ENCODE measurements at places on chromosomes 5 and 9. TPM values are rescaled to one million over a fixed set of nuclear protein-coding genes. Genes with fewer than 3 reads are reported as not detected.

DNA sequence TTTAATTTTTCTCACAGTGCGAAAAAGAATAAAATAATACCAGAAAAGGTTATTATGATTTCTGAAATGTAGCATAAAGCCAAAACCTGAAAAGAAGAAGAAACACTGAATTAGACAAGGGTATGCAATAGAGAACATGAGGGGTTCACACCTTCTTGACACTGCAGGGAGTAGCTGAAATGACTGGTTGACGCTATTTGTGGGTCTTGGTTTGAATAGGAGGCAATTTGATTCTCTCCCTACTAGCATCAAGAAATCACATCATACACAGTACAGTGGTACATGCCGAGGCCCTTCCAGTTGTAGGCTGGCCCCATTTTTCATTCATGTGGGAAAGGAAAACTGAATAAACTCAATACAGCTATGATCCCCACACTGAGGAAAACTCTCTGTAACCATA is 68.6 kb downstream of the NR3C1 start:
- no peak for DNase-seq

APBB3 gene
- 70.7 TPM for total RNA-seq

CRAT gene
- 59.8 TPM for total RNA-seq

- no peak for DNase-seq
These were observed 36.2 kb downstream of the C5 start for GRCh38 chr9:121013911-121014310.

CARTPT gene
- total RNA-seq, result 5.9 TPM

DNA sequence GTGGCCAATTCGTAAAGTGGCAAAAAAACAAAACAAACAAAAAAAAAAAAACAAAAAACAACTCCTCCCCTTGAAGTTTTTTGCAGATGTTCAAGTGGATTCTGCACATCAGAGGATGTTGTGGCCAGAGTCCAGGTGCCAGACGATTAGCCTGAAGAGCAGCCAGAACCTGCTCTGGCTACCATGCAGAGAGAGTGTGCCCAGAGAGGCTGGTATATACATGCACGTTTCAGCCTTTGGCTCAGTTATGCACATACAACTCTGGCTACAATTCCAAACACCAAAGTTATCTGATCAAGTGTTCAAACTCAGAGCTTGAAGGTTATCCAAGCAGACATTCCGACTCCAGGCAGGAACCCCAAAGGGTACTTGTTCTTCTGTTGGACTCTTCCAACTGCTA is 34.7 kb downstream of the GGTA1 start:
- peak; percentile 86 for DNase-seq

ZFP37 gene
- 3.2 TPM for total RNA-seq

- no peak for DNase-seq
These were observed 28.2 kb downstream of the COL15A1 start for GRCh38 chr9:98971915-98972223.

GRCh38 chr5:94174748-94175411 is 433.5 kb upstream of the POU5F2 start:
- DNase-seq, result no peak

- peak; percentile 20 for DNase-seq
These were observed at the start of gene LIX1 for GRCh38 chr5:97142521-97143254. TSS of gene LIX1 (minus strand) at chr5:97142611. CDS start at chr5:97142576, 35 bp downstream.

DNA sequence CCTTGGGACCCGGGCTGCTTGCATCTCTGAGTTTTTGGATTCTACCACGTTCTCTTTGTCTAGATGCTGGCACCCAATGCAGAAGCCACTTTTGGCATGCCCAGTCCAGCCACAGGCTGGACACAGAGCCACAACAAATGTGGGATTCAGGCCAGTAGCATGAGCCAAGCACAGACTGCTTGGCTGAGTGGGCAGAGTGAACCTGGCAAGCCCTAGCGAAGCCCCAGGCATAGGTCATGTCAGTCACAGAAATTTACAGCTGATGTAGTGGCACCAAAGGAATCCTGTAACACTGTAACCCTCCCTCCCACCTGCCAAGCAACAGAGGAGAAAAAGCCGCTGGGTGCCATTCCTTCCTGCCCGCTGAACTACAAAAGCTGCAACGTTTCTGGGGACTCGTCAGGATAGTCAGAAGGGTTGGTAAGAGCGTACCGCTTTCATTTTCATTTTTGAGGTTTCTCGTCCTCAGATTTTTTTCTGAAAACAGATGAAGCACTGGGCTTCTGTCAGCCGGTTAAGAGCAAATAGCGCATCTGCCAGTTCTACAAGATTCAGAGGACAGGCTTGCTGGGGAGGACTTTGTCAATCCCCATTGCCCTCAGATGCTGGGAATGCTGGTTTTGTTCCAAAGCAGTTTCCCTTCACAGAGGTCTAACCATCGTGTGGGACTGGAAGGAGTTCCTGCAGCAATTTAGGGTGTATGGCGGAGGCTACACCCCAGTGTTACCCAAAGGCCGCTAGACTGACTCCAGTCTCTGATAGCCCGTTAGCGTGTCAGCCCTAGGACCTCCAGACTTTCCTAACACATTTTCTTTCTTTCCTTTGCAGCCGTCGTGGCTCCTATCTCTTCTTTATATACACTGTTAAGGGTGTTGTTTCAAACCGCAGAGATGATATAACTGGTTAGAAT is 399.0 kb downstream of the HTR1A start:
- DNase-seq, result no peak

- no peak for DNase-seq
These were observed 78.6 kb downstream of the SERINC5 start for GRCh38 chr5:80177236-80177635.

- DNase-seq, result no peak
These were observed 443.3 kb downstream of the DNAH5 start for GRCh38 chr5:13501176-13501575.

DNA sequence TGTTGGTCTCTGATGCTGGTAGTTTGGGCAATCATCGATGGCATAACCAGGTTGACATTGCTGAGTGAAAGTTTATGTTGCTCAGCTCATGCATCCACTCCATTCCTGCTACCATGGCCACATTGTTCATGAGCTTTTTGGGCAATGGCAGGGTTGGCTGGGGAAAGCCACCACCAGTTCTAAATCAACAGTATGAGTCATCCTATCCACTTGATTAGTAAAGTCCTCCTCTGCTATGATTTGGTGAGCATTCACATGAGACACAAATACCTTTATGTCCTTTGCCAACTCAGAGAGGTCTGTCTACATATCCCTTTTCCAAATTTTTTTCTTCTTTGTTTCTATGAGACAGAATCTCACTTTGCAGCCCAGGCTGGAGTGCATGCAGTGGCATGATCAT is 129.7 kb upstream of the FBN2 start:
- no peak for DNase-seq

GRCh38 chr9:74498621-74499095 is 1.5 kb downstream of the RORB start:
- no peak for DNase-seq

GRCh38 chr9:93576258-93577077 is at the start of gene PHF2:
TSS of gene PHF2 (plus strand) at chr9:93576584. CDS start at chr9:93576774, 190 bp downstream.
- DNase-seq, result no peak

SOHLH1 gene
- total RNA-seq, result 16.8 TPM

GRCh38 chr9:129253803-129254381 is 75.8 kb upstream of the IER5L start:
- DNase-seq, result no peak

- peak; percentile 67 for DNase-seq
These were observed 71.9 kb downstream of the MAP1B start for GRCh38 chr5:72179028-72179815.

GFI1B gene
- total RNA-seq, result 0.85 TPM

FAM221B gene
- total RNA-seq, result 5.1 TPM

CANX gene
- total RNA-seq, result 341 TPM

PCDH1 gene
- total RNA-seq, result 49.2 TPM

KIF20A gene
- total RNA-seq, result 0.77 TPM

- no peak for DNase-seq
These were observed 195.0 kb upstream of the TBC1D2 start for GRCh38 chr9:98450496-98450895.

NIPAL4 gene
- total RNA-seq, result 2.8 TPM

IL17B gene
- total RNA-seq, result 9.3 TPM

DNA sequence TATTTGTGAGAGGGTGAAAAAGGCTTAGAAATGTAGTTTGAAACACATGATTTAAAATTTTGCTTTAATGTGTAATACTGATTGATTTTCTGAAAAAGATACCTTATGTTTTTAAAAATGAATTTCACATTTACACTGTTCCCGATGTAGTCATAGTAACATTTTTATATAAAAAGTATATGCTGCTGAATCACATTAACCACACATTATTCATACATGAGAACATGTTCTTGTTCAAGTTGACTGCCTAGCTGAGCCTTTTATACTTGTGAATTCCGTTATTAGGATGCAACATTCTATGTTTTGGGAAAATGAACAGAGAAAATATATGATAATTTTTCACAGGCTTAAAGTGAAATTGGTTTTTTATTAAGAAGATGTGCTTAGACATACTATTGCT is 461.1 kb upstream of the NUDT12 start:
- no peak for DNase-seq

GRCh38 chr9:137579259-137579604 is 507 bp upstream of the DPH7 start:
- DNase-seq, result no peak

All from prostate gland (tissue), 2 donors.